ENCODE measurements at places on chromosomes 4 and X.
A peak's percentile ranks its signal among the peaks of the same experiment; 100 is the strongest.

GRCh38 chr4:88826771-88827170 lies 129.1 kb upstream of the NAP1L5 start:
- DNase-seq: no peak

GRCh38 chr4:82798168-82799005 lies at the start of gene SCD5:
Gene SCD5, minus strand, starts transcription at chr4:82798796. Its CDS starts 259 bp downstream, at chr4:82798537.
- peak; percentile 92 for DNase-seq

- DNase-seq: no peak
Measured at GRCh38 chrX:64206556-64207162, 1.2 kb upstream of the AMER1 start.

GRCh38 chr4:155722336-155722735 lies 36.5 kb upstream of the GUCY1B1 start:
- DNase-seq: no peak

GRCh38 chr4:145299380-145300076 lies 119.1 kb upstream of the OTUD4 start:
- no peak for DNase-seq

All from muscle of arm (tissue), 14 donors.